ENCODE measurements at places on chromosomes 3 and 15.
A peak's percentile ranks its signal among the peaks of the same experiment; 100 is the strongest.

DNA sequence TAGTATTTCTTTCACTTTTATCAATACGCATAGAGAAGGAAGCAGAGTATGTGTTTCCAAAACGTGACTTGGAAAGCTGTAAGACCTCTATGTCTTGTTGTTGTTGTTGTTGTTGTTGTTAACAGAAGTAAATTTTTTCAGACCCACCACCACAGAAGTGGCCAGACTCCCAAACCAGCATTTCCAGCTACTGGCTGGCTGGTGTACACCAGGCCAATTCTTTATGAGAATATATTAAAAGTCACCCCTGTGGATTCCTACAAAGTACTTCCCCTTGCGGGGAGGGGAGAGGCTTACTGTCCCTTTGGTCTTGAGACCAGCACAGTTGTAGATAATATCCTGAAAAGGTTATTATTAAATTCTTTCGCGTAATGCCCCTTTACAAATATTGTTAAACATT is 1.6 kb upstream of the FOXP1 start:
- DNase-seq, result no peak

GRCh38 chr15:91447991-91448644 is 348.1 kb downstream of the SV2B start:
- DNase-seq, result no peak

GRCh38 chr3:32630266-32630665 is 54.7 kb upstream of the CNOT10 start:
- no peak for DNase-seq

DNA sequence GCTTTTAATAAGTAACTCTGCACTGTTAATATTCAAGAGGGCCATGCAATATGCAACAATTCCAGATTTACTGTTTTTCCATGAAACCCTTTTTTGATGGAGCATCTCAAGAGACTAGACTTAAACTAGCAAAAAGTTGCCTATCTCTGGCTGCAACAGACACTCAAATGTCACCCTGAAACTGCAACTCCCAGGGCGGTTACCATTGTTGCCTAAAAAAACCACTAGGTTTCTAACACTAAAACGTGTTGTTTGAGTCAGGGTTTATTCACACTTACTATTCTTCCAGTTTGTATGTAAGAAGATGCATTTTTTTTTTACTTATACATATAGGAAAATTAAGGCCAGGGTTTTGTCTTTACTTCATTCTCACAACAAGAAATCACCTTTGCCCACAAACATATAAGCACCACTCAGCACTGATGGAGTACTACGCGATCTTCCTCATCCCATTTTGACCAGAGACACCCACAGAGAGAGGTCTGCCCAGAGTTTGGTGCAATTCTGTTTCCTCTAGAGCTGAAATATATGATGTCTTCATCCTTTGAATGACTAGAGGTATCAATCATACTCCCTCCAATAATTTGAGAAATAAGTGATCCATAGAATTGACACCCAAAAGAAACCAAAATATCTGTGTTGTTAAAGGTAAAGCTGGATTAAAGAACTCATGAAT is 124.0 kb upstream of the SNTN start:
- no peak for DNase-seq

DNA sequence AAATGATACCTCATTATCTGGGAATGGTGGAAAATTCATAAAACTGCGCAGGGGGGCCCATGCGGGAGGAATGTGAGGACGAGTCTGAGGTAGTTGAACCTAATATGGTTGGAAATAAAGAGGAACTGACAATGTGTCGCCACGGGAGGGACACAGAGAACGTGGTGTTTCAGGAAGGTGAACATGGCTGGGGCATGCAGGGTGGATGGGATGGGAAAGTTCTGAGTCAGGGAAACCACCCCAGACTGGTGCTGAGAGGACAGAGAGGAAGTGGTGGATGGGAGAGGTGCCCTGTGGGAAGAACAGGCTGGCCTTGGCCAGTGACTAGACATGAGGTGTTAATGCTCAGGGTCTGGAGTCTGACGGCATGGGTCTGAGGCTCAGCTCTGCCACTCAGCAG is 137.1 kb upstream of the WNT5A start:
- no peak for DNase-seq

- DNase-seq, result no peak
These were observed 18.3 kb upstream of the MED12L start for GRCh38 chr3:151067158-151067557.

DNA sequence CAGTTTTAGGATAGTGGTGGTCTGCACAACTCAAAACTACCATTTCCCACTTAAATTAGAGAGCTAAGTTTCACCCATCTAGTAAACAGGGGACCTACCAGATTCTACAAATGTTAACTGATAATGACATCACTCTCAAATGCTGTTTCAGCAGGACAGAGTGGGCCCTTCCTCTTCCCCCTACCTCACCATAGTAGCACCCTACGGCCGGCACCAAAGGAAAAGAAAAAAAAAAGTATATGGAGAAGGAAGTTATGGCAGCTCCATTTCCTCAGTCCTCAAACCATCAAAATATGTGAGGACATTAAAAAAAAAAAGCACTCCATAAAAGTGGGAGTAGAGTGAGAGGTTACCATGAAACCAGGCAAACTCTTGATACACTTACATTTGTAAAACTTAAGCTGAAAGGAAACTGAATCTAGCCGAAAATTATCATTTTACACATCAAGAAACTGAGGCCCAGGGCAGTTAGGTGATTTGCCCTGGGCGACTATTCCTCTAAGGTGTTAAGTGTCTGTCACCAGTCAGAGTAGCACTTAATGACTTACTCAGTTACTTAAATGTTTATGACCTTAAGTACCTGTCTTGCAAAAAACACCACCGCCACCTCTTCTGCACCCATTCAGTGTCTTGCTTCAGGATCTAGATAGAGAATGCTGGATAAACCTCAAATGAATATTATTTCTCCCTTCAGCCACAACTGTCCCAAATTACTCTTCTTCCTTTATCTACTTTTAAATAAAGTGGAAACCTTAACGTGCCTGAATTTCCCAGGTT is 2.7 kb downstream of the MSL2 start:
- DNase-seq, result peak; percentile 26

DNA sequence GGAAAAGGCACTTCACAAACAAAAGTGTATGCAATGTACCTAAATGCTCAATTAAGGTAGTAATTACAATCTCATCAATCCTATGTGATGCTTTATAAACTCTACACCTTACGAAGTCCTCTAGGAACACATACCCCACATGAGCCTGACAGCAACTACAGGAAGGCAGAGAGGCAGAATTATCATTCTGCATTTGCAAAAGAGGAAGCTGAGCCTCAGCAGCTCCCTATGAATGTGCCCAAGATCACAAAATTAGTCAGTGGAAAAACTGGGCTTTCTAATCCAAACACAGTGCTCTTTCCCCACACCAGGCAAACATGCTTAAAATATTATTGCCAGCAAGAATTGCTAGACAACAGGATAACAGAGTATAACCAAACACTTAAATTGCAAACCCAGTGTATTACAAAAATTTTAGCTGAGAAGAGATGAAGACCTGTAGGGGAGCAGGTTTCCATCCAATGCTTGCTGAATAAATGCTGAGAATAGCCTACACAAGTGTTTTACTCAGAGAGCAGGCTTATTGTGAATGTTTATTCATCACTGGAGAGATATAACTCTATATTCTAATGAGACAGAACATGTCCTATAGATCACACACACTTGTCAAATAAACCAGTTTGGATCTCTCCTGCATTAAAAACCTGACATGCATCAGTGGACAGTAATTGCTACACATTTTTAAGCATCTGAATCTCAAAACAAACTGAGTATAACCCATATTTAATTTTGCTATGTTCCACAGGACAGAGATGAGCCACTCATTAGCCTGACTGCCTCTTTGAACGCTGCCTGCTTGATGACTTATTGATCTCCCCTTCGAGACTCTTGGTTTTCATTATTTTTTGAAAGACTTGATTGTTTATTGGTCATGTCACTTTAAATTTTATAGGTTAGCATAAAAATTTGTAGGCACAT is 62.2 kb downstream of the PLCH1 start:
- no peak for DNase-seq

DNA sequence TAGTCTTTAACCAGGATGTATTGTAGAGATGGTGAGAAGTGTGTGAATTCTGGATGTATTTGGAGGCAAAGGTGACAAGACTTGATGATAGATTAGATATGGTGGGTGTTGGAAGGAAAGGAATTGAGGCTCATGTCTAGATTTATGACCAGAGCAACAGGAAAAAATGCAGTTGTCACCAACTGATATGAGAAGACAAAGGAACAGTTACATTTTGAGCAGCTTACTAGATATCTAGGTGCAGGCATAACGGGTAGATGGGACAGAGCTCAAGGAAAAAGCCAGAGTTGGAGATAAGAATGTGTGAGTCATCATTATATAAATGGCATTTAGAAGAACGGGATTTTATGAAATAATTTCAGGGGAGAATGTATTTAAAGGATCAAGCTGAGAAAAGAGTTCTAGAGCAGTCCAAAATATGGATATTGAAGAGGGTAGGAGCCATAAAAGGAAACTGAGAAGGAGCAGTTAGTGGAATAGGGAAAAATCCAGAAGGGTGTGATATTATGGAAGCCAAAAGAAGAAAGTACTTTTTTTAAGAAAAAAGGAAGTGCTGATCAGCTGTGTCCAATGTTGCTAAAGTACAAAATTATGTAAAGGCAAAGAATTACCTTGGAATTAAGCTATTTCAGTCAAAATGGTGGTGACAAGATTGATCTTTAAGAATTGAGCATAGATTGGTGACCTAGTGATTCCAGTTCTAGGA is 262.5 kb downstream of the CGGBP1 start:
- DNase-seq, result no peak

DNA sequence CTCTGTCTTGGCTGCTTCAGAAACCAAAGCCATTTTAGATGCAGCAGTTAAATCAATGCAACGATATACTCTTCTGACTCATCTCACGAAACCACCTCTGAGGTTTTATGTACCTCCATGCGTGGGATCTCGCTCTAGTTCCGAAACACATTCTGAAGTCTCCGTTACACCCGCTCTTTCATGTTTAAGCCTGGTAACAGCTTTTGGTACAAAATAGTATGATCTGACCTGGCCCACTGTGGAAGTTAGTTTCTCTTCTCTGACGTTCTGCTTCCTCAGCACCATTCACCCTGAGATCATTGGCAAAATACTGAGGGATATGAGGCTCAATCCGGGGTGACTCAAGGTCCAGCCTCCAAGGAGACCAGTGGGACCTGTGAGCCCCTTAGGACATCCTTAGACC is 121.9 kb downstream of the TMEM266 start:
- DNase-seq, result no peak

GRCh38 chr3:131174752-131175151 is 148.1 kb downstream of the NEK11 start:
- DNase-seq, result no peak

- DNase-seq, result no peak
These were observed at the start of gene MASP1 for GRCh38 chr3:187291512-187292132. TSS of gene MASP1 (minus strand) at chr3:187291737. CDS start at chr3:187291632, 105 bp downstream.

DNA sequence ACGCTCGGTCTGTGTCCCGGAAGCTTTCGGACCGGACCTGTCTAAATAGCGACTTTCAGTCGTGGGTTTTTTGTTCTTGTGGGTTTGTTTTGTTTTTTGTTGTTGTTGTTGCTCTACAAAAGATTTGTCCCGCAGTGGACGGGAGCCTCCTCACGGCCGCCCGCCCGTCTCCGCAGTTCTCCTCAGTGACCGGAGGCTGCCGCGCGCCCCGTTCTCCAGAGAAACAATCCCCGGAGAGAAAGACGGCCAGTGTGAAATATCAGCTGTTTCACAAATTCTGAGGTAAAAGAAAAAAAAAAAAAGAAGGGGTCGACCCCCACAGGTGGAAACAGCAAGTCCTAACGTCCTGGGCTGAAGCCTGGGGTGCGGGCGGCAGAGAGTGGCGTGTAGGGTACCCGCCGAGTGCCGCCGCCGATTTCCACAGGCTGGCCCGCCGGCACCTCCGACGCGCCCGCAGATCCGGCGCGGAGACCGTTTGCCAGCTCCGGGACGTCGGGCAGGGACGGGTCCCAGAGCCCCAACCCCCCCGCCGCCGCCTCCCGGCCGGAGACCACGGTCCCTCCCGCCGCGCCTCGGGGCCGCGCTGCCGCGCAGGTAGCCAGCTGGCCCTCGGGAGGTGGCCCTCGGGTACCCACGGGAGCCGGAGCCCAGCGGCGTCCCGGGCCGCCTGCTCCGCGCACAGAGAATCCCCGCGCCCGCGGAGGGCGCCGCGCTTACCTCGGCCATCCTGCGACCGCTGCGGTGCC is 478 bp downstream of the BNC1 start:
- DNase-seq, result no peak

GRCh38 chr3:148262980-148263379 is 434.7 kb upstream of the AGTR1 start:
- DNase-seq, result no peak

- DNase-seq, result no peak
These were observed 61.7 kb downstream of the XXYLT1 start for GRCh38 chr3:195209083-195209846.

- DNase-seq, result no peak
These were observed 84.6 kb downstream of the PEAK1 start for GRCh38 chr15:77335298-77335697.

DNA sequence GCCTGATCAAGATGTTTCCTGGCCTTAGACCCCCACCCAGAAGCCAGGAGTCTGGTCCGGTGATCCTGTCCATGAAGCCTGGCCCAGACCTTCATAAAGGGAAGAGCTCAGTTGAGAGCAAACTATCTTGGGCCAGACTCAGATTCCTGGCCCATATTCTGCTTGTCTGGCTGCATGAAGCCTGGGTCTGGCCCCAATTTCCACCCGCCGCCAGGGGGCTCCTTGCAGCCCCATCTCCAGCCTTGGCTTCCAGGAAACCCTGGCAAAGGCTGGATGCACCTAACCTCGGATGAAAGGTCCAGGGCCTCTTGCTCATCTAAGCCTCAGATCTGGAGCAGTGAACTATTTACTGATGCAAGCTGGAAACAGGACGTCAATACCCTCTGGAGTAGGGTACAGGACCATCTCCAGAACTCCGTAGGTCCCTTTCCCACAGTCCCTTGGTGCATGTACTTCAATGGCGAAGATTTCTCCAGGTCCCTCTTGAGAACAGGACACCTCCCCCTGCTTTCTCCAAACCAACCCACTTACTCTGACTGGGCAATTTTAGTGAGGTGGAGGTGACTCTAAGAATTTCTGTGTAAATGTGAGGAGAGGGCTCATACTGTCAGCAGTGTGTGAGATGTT is 5.6 kb downstream of the FOXL2 start:
- DNase-seq, result no peak

- DNase-seq, result no peak
These were observed 33.9 kb downstream of the RNU5B-1 start for GRCh38 chr15:65338366-65338765.

DNA sequence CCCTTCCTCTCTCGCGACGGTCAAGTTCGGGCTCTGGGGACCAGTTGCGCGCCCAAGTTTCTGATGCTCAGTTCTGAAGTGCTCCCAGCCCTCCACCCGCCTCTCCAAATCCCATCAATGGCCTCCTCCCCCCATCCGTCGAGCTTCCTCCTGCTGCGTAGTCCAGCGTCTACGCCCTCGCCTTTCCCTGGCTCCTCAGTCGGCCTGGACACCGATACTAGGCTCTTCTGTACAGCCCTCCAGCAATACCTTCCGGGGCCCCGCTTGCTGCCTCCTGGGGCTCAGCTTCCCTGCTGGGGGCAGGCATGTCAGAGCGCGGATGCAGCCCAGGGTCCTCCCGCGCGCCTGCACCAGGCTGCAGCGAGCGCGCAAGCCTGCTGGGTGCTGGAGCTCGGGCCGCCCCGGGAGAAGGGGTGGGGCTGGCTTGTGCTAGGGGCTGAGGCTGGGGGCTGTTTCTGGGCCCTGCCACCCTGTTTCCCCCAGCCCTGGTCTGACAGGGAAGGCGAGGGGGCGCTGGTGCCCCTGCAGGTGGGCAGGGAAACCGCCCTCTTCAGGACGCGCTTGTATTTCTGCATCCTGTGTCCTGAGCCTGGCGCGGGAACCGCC is 353.3 kb upstream of the SUCLG2 start:
- DNase-seq, result no peak
